ENCODE measurements at places on chromosomes 6 and 20. TPM values are rescaled to one million over a fixed set of nuclear protein-coding genes. Genes with fewer than 3 reads are reported as not detected.

SLPI gene
- not detected for total RNA-seq

MEP1A gene
- total RNA-seq: not detected

ASIP gene
- not detected for total RNA-seq

SYNDIG1 gene
- total RNA-seq: not detected

OTOR gene
- not detected for total RNA-seq

Measured in IMR-90 (cell line).